Camera-type eye (tissue), 1 donor: ENCODE measurements at places on chromosomes 16 and 17. TPM values are rescaled to one million over a fixed set of nuclear protein-coding genes. Genes with fewer than 3 reads are reported as not detected.

Gene AANAT
- 18.0 TPM for total RNA-seq

Gene FXR2
- 43.2 TPM for total RNA-seq

Gene SMPD3
- 34.7 TPM for total RNA-seq

Gene SLC35G6
- total RNA-seq, result not detected

Gene TBC1D3C
- not detected for total RNA-seq

Gene RNF157
- 24.4 TPM for total RNA-seq
